ENCODE measurements at places on chromosomes 6 and 20.

- DNase-seq: no peak
Measured at GRCh38 chr6:164928728-164929407, 380.5 kb downstream of the C6orf118 start.

- DNase-seq: no peak
Measured at GRCh38 chr6:98137391-98137790, 697.0 kb upstream of the POU3F2 start.

- DNase-seq: no peak
Measured at GRCh38 chr6:33251395-33252012, 20.2 kb downstream of the VPS52 start.

GRCh38 chr20:52676283-52676995 lies 295.7 kb upstream of the TSHZ2 start:
- no peak for DNase-seq

DNA sequence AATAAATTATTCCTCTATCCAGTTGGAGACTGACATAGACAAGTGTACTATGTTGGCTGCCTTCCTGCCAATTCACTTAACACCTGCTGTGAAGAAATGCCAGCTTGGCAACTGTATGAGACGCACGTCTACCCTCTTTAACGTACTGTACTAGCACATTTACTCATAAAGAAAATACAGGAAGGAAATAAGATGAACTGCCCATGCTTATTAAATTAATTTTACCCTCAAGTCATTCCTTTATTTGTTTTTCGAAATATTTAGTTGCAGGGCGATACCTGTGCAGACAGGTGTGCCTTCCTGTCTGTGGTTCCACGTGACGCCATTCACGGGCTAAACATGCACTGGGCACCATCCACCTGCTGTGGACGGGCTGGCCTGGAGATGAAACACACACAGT lies 52.0 kb downstream of the PSMG4 start:
- no peak for DNase-seq

GRCh38 chr20:44580581-44581268 lies 1.7 kb upstream of the PKIG start:
- DNase-seq: no peak

GRCh38 chr20:62792182-62792939 lies 3.9 kb upstream of the MRGBP start:
- no peak for DNase-seq

DNA sequence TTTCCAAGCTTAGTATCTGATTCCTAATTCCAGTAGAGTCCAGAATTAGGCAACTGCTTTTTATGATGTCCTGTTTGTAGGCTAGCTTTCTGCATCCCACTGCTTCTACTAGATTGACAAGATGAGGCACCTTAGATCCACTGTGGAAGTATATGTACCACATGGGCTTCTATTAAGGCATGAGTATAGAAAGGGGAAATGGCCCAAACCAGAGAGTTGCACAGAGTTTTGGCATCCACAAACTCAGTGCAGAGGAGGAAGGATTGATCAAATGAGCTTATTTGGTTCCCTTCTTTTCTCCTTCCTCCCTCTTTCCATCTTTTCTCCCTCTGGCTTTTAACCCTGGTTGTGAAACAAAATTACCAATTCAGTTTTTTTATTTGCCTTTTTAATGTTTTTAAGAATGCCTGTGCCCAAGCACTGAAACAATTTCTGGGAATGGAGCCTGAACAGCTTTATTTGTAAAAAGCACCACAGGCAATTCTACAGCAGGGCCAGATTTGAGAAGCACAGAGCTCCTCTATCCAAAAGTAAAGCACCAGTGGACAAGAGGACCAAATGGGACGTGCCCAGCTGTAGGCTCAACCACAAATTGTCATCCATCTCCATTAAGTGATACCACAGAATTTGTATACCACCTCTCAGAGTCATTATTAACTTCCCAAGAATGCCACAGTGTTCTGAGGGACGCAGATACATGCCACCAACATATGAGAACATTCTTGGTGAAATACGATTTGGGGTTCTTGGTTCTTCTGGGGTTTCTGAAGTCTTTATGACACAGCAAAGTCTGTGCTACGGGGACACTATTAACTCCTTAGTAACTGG lies 969.1 kb downstream of the KIF16B start:
- no peak for DNase-seq

DNA sequence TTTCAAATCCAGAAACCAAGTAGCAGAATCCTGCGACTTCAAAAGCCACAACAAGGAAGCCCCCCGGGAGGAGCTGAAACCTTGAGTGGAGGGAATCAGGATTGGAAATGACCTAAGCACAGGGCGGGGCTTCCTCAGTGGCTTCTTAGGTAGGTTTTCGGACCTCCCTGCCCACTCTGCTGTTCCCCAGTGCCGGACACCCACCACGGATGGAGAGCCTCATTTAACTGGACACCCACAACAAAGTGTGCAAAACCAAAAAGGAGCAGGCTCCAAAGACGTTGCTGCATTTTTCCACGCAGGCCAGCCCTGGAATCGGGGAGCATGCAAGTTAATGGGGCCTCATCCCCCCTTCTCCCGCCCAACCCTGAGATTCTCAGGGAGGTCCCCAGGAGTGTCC lies 144.4 kb downstream of the NFATC2 start:
- DNase-seq: no peak

GRCh38 chr20:48196486-48196885 lies 411.2 kb upstream of the SULF2 start:
- DNase-seq: no peak

DNA sequence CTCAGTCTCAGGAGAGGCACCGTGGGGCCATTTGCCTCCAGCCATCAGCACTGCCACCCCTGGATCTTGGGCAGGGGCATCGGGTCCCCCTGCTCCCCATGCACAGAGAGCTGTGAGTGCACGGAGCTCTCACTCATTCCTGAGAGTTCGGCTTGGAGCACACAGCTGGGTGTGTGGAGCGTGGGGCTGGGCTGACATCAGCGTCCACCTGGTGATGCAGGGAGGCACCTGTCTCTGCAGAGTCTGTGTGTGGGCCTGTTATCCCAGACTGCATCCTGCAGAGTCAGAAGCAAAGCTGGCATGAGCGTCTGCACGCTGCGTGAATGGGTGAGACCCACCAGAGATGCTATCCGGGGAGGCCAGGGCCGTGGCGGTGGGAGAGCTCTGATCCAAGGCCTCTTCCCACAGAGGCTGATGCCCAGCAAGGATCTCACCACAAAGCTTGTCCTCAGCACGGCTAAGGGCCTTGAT lies 248.8 kb upstream of the AFDN start:
- no peak for DNase-seq

GRCh38 chr20:14860410-14860814 lies 523.0 kb upstream of the FLRT3 start:
- no peak for DNase-seq

- no peak for DNase-seq
Measured at GRCh38 chr6:28208111-28208659, 16.9 kb upstream of the ZSCAN9 start.

- DNase-seq: no peak
Measured at GRCh38 chr6:37809197-37809543, 10.4 kb upstream of the ZFAND3 start.

DNA sequence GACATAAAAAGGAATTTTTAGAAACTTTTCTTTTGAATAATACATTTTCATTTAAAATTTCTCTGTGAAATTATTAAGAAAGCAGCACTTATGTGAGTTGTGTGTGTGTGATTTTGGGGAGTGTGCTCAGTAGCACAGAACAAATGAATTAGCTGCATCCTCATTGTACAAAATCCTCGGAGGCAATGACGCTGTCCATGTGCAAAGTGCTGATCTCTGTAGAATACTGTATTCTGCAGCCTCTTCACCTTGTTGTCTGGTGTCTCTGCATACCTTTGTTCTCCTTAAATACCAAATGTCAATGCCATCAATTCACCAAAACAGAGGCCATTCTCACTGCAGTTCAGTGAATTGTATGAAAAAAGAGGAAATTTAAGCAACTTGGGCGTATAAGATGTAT lies 838.4 kb downstream of the QKI start:
- DNase-seq: no peak

DNA sequence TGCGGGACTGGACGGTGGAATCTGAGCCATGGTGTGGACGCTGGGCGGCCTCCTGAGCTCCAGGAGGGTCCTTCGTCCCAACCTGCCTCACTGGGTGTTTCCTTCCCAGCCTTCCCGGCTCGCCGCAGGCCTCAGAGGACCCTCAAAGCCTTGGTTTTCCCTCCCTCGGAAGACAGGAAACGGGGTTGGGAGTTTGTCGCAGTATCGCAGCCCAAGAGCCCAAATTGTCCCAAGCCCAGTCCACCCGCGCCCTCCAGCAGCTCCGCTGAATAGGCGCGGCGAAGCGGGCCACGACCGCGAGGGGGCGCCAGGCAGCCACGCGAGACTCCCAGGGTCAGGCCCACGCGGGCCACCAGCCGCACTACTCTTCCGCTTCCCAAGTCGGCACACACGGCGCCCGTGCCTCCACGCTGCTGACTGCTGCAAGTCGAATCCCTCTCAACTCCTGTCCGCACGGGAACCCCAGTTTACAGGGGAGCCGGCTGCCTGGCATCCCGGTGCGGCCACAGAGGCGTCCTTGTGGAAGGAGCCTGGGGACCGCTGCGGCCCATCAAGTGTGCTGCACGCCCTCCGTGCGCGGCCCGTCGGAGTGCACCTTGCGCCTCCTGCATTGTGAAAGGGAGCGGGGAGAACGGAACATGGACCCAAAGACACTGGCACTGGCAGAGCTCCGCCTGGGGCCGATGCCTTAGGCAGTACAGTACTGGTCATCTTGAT lies 40.4 kb upstream of the HMGA1 start:
- peak; percentile 81 for DNase-seq

DNA sequence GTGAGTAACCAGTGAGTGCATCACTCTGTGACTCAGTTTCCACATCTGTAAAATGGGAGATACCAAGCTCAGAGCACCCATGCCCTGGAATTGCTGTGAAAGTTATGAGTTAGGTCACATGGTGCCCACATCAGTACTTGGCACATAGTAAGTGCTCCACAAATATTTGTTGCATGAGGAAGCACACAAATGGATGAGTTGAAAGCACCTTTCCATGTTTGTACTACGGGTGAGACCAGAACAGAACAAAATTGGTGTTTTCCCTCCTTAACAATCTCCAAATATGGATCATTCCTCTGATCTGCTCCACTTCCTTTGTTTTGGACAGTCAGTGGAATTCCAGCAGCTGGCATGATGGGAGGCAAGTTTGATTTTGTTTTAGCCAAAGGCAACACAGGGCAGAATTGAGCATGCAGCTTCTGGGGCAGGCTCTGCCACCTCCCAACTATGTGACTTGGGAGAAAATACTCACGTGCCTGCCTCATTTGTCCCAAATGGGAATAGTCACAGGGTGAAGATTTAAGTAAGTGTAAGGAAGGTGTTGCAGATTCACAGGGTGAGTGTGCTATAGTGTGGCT lies 503.7 kb upstream of the SULF2 start:
- no peak for DNase-seq

DNA sequence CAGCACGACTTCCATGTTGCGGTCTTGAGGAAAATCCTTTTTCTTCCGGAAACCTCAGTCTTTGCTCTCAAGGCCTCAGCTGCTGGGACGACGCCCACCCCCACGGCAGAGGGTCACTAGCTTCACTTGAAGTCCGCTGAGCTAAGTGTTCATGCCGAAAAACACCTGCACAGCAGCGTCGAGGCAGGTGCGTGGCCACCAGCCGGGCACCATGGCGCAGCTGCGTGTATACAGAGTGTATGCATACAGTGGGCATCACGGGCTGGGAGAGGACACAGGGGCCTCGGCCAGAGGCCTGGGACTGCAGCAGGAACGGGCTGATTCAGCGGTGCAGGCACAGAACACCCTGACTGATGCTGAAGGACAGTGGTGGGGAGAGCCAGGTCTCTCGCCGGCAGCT lies 20.1 kb downstream of the KCNQ2 start:
- no peak for DNase-seq

GRCh38 chr20:23138226-23138625 lies 52.1 kb upstream of the CD93 start:
- no peak for DNase-seq

- no peak for DNase-seq
Measured at GRCh38 chr6:37840143-37840939, 20.8 kb downstream of the ZFAND3 start.

GRCh38 chr20:1265226-1265915 lies 723 bp upstream of the SNPH start:
- DNase-seq: no peak

GRCh38 chr20:8124639-8125038 lies 7.4 kb upstream of the PLCB1 start:
- no peak for DNase-seq

DNA sequence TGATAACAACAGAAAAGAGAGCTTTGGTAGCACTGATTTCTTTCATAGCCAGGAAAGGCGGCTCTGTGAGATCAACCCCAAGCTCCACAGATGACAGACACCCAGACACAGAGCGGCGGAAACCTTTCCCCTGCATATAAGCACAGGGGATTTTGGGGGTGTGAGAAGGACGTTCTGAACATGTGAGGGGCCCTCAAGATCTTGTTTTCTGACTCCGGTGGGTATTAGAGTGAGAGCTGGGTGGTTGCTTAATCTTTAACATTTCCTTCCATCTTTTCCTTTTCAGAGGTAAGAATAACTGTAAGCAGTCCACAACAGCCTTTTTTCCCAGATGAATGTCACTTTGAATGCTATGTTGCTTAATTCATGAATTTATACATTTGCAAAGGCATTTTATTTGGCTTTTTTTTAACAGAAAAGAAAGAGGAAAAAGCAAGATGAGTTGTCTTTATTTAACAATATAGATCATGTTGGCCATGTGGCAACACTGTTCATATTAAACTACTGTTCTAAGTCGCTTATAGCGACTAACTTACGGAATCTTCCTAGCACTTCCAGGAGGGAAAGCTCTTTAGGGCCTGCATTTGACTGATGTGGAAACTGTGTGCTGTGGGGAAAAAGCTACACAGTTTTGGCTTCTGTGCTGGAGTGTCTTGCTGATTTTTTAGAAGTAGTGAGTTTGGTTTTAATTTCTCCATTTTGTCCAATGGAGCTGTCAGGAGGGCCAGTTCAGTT lies 80.5 kb upstream of the NAA20 start:
- DNase-seq: no peak

DNA sequence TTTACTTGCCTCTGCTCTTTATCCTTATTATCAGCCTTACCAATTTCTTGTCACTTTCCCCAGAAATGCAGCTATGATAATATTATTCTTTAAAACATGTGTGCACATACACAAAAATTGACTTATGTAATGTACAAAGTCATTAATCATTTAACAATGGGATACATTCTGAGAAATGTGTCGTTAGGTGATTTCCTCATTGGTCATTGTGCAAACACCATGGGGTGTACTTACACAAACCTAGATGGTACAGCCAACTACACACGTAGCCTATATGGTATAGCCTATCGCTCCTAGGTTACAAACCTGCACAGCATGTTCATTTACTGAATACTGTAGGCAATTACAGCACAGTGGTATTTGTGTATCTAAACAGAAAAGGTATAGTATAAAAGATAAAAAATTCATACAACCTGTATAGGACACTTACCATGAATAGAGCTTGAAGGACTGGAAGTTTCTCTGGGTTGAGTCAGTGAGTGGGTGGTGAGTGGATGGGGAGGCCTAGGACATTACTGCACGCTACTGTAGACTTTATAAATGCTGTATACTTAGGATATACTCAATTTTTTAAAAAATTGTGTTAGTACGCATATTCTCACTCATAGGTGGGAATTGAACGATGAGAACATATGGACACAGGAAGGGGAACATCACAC lies 56.9 kb downstream of the HIVEP1 start:
- DNase-seq: no peak

- DNase-seq: no peak
Measured at GRCh38 chr6:126550323-126550722, 210.4 kb downstream of the CENPW start.

GRCh38 chr6:8027965-8028651 lies 36.1 kb downstream of the BLOC1S5 start:
- no peak for DNase-seq

- no peak for DNase-seq
Measured at GRCh38 chr6:33199687-33200218, 712 bp downstream of the RXRB start.

GRCh38 chr6:132962936-132963868 lies 148.8 kb downstream of the RPS12 start:
- peak; percentile 9 for DNase-seq

Data from central memory CD4-positive, alpha-beta T cell (primary cell).